Peyer's patch (tissue), 4 donors: ENCODE measurements at places on chromosomes 4 and X. TPM values are rescaled to one million over a fixed set of nuclear protein-coding genes. Genes with fewer than 3 reads are reported as not detected.

GRCh38 chrX:134981910-134982309, 8.9 kb upstream of the SMIM10 start:
- no peak for DNase-seq
- no peaks in the 10 kb centered on the region for H3K36me3 ChIP-seq
- H3K4me1 ChIP-seq, result no peaks in the 10 kb centered on the region
- no peak overlapping the region for H3K27ac ChIP-seq
- no peak overlapping the region for H3K4me3 ChIP-seq
- no peaks in the 10 kb centered on the region for H3K27me3 ChIP-seq

GRCh38 chr4:156378033-156378665, 424.5 kb upstream of the CTSO start:
- no peaks in the 10 kb centered on the region for H3K27me3 ChIP-seq
- H3K27ac ChIP-seq, result no peak overlapping the region
- DNase-seq, result no peak
- H3K4me3 ChIP-seq, result no peak overlapping the region
- no peaks in the 10 kb centered on the region for H3K36me3 ChIP-seq

GRCh38 chrX:53190363-53190960, 34.5 kb downstream of the KDM5C start:
- peaks cover 23% of the 10 kb centered on the region for H3K36me3 ChIP-seq
- DNase-seq, result no peak
- H3K4me3 ChIP-seq, result no peak overlapping the region
- H3K27ac ChIP-seq, result no peak overlapping the region

DNA sequence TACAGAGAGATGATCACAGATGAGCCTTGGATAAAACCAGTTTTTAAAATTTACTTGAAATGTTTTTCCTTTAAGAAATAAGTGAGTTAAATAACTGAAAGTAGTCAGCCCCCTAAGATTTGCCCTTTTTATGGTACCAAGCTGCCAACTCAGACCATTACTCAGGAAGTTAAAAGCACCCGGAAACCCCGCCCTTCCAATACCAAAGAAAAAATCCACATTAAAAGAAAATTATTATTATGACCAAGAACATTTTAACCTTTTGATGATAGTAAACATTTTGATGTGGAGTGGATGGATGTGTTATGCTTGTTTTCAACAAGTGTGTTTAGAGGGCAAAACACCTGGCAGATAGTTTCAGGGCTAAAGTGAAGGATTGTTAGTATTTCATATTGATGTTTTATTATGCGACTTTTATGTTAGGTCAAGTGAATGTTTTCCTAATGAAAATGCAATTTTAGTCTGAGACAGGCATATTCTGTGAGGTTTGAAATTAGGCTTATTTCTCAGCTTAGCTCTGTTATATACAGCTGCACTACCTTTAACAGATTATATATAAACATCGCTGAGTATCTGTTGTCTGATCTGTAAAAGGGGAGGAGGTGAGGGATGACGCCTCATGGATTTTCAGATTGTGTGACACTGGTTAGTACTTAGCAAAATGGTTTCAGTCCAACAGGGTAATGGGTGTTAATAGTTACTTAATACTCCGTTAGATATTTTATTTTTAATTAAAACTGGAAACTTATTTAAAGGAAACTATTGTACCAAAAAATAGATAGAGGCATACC, 89.0 kb downstream of the KDM6A start:
- H3K27ac ChIP-seq, result no peak overlapping the region
- no peaks in the 10 kb centered on the region for H3K4me1 ChIP-seq
- H3K27me3 ChIP-seq, result no peaks in the 10 kb centered on the region
- H3K36me3 ChIP-seq, result no peaks in the 10 kb centered on the region
- no peak overlapping the region for H3K4me3 ChIP-seq
- DNase-seq, result no peak

- H3K27me3 ChIP-seq, result no peaks in the 10 kb centered on the region
- no peaks in the 10 kb centered on the region for H3K36me3 ChIP-seq
- H3K4me3 ChIP-seq, result no peak overlapping the region
- H3K27ac ChIP-seq, result no peak overlapping the region
- no peak for DNase-seq
These were observed 52.9 kb upstream of the TENM3 start for GRCh38 chr4:182190306-182190705.

DNA sequence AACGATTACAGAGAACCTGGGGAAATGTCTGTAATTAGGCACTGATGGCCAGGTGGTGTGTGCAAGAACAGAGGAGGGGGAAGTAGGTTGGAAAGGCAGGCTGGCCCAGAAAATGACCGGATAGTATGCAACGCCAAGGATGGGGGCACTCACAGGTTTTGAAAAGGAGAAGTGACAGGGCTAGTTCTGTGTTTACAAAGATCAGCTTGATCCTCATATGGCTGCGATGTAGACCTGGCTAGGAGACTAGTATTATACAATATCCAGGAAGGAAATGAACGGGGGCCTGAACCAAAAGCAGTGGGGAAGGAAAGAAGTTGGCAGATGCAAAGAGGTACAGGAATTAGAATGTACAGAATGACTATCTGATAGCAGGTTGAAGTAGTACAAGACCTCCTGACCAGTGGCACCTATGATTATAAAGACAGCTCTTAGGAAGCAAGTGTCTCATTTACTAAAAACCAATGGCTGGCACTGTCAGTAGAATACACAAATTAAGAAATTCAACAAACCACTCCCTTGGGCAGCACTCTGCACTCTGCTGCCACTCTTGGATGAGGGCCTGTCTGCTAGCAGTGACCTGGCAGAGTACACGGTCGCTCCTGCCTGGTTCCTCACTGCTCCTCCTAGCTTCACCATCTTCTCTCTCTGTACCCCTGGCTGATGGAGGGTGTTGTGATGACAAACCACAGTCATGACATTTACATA, 14.1 kb downstream of the MFAP3L start:
- no peaks in the 10 kb centered on the region for H3K4me1 ChIP-seq
- no peak overlapping the region for H3K27ac ChIP-seq
- no peak for DNase-seq
- H3K4me3 ChIP-seq, result no peak overlapping the region
- H3K36me3 ChIP-seq, result no peaks in the 10 kb centered on the region

DNA sequence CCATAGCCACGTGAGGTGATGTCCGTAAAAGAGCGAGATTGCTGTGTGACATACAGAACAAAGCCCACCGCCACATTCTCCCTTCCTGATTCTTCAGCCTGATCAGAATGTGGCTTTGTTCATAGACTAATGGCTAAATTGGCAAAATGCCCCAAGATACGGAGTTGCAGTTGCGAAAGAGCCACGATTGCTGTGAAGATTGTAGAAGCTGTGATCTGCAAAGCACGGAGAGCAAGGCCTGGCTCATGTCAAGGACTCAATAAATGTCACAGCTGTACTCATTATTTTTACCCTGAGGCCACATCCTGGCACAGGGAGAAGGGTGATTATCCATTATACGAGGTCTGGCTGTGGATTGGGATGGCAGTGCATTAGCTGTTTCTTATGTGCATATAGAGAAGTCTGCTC, 34.2 kb downstream of the ARSD start:
- no peaks in the 10 kb centered on the region for H3K27me3 ChIP-seq
- no peaks in the 10 kb centered on the region for H3K4me1 ChIP-seq
- H3K27ac ChIP-seq, result no peak overlapping the region
- no peaks in the 10 kb centered on the region for H3K36me3 ChIP-seq
- H3K4me3 ChIP-seq, result no peak overlapping the region

The GPRASP1 gene
- total RNA-seq, result 14.9 TPM

The ARSD gene
- total RNA-seq, result 11.6 TPM

The ATP1B4 gene
- not detected for total RNA-seq

The F11 gene
- total RNA-seq, result not detected

The TRIM75 gene
- not detected for total RNA-seq
